ENCODE measurements at places on chromosomes 1 and 21.

- no peak for DNase-seq
Measured at GRCh38 chr1:85865213-85865612, 157.0 kb upstream of the ZNHIT6 start.

DNA sequence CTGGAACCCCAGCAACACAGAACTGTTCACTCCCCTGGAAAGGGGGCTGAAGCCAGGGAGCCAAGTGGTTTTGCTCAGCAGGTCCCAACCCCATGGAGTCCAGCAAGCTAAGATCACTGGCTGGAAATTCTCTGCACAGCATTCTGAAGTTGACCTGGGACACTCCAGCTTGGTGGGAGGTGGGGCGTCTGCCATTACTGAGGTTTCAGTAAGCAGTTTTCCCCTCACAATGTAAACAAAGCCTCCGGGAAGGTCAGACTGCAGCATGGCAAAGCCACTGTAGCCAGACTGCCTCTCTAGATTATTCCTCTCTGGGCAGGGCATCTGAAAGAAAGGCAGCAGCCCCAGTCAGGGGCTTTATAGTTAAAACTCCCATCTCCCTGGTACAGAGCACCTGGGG, 59.7 kb downstream of the INKA2 start:
- no peak for DNase-seq

GRCh38 chr21:17514124-17514845, 1.4 kb downstream of the CXADR start:
- peak; percentile 14 for DNase-seq

DNA sequence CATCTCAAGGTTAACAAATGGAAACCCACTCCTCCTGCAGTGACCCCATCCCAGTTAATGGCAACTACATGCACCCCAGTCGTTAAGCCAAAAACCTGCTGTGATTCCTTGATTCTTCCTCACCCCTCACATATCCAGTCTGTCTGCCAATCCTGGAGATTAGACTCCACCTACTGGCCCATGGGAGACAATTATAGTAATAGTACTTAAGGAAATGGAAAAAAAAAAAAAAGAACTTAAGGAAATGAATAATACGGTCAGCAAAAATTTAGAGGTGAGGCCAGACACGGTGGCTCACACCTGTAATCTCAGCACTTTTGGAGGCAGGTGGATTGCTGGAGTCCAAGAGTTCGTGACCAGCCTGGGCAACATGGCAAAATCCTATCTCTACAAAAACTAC, 7.0 kb downstream of the NOL9 start:
- DNase-seq, result peak; percentile 27

DNA sequence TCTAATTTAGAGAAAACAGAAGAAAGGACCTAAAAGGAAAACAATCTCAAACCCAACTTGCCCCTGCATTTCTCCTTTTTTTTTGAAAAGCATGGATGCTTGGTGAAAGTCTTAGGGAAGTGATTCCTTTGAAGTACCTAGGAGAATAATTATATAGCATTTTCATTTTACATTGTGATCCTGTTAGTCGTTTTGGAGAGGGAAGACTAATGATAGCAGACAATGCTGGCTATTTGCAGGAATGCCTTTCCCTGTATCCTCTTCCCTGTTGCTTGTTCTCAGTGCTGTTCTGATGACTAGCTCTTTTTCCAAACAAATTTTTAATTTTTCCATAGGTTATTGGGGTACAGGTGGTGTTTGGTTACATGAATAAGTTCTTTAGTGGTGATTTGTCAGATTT, 53.9 kb downstream of the LAMC1 start:
- no peak for DNase-seq

GRCh38 chr1:10616696-10617095, 141.9 kb downstream of the PEX14 start:
- DNase-seq, result no peak

DNA sequence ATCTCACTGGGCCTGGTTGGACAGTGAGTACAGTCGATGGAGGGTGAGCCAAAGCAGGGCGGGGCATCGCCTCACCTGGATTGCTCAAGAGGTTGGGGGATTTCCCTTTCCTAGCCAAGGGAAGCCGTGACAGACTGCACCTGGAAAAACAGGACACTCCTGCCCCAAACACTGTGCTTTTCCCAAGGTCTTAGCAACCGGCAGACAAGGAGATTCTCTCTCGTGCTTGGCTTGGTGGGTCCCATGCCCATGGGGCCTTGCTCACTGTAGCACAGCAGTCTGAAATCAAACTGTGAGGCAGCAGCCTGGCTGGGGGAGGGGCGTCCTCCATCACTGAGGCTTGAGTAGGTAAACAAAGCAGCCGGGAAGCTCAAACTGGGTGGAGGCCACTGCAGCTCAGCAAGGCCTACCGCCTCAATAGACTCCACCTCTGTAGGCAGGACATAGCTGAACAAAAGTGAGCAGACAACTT, 11.3 kb downstream of the C1orf105 start:
- DNase-seq, result no peak

- no peak for DNase-seq
Measured at GRCh38 chr1:35556484-35557117, 602 bp downstream of the KIAA0319L start.

DNA sequence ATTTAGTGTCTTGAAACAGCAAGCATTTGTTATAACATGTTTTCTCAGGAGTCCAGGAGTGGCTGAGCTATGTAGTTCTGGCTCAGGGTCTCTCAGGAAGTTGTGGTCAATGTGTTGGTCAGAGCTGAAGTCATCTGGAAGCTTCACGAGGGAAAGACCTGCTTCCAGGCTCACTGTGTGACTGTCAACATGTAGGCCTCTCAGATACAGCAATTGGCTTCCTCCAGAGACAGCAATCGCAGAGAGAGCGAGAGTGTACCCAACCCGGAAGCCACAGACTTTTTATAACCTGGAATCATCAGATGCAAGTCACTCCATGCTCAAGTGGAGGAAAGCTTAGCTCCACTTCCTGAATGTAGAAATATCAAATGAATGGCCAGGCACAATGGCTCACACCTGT, 40.9 kb downstream of the TNFRSF9 start:
- peak; percentile 24 for DNase-seq

- peak; percentile 88 for DNase-seq
Measured at GRCh38 chr1:173409613-173410012, 67.5 kb upstream of the PRDX6 start.

DNA sequence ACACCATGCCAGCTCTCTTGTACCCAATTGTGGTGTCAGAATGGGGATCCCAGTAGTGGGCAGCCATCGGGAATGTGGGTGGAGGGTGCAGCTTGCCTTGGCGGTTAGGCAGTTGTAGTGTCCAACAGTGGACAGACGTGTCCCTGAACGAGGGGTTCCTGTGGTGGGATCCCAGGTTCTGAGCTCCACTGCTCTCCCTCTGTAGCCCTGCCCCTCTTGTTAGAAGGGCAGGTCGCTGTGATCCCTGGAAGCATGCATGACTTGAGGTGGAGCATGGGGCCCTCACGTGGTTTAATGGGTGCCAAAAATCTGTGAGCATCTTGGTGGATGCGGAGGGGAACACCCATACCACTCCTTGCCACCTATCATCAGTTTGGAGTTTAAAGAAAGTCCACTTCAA, 4.3 kb downstream of the GALNT2 start:
- no peak for DNase-seq

DNA sequence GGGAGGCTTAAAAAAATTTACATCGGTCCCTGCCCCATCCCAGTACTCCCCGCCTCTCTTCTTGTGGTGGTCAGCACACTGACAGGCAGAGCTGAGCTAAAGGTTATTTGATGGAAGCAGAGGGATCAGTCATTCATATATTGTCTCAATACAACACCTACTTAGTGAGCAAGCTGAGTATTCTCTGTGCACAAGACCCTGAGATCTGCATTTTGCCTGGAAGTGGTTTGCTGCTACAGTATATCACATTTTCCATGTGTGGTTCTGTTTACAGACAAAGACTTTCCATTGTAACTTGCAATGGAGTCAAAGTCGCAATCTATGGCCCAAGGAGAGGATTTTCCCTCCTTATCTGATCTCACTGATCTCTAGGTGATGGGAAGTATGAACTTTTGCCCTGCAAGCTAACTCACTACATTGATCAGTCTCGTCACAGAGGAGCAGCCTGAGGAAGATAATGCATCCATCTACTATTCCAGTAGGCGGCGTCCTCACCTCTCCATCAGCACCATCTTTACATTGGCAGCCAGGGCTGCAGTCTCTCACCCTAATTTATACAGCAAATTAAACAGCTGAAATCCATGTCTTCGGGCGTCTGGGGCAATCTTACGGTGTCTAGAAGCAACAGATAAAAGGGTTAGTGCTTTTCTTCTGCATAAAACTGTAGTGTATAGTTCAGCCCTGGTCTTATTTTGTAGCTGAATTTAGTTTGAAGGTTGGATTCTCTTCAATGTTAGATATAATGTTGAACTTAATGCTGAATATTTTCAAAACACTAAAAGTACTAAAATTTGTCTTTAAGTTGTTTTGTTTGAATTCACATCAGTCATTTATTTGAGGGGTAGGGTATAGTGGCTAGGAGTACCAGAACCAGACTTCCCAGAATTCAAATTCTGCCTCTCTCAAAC, 3.2 kb upstream of the TRAF5 start:
- peak; percentile 78 for DNase-seq

- DNase-seq, result no peak
Measured at GRCh38 chr1:58874757-58875755, 91.2 kb upstream of the JUN start.

DNA sequence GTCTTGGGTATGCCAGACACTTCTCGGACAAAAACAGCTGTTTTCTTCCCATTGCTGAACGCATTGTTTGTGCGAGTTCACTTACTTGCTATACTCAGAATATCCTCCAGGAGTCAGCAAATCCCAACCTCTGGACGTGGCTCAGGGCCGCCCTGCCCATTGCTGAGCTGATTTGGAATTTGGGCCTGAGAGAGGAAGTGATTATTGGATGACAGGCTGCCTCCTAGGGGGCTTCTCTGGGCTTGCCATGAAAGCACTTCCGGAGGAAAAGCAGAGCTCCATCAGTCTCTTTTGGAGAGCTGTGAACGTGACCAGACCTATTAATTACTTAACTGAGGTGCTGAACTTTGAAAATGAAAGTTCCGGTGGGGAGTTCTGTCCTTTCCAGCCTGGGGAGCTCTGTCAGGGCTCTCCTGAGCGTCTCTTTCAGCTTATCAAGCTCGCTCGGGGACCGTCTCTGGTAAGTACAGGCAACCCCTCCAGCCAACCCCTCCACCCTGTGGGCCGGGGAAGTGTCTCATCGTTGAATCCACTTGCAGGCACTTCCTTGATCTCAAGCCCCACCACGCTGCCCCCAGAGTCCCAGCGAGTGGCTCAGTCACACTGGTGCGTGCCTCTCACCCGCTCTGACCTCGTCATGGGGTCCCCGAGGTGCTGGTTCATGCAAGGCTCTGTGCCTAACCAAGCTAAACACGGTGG, 76.9 kb downstream of the CLIC6 start:
- peak; percentile 80 for DNase-seq
